ENCODE measurements at places on chromosomes 12 and 14. TPM values are rescaled to one million over a fixed set of nuclear protein-coding genes. Genes with fewer than 3 reads are reported as not detected.

The NYNRIN gene
- 17.0 TPM for total RNA-seq

The CARMIL3 gene
- 0.05 TPM for total RNA-seq

The ADSS1 gene
- 0.98 TPM for total RNA-seq

The DEGS2 gene
- 2.0 TPM for total RNA-seq

The MARK3 gene
- 65.2 TPM for total RNA-seq

The BCL2L2 gene
- 13.5 TPM for total RNA-seq

The DDN gene
- under 0.01 TPM for total RNA-seq

The JAG2 gene
- 72.5 TPM for total RNA-seq

The COL2A1 gene
- total RNA-seq = not detected

The COX8C gene
- total RNA-seq = not detected

The NKX2-1 gene
- total RNA-seq = not detected

The FERMT2 gene
- total RNA-seq = 84.2 TPM

The CKB gene
- total RNA-seq = 2.6 TPM

The MYO1A gene
- total RNA-seq = not detected

The KRT77 gene
- not detected for total RNA-seq

The HCAR3 gene
- total RNA-seq = not detected

The ITGB7 gene
- total RNA-seq = 0.34 TPM

The SOS2 gene
- 37.4 TPM for total RNA-seq

The EXOC3L4 gene
- total RNA-seq = not detected

The MANSC4 gene
- total RNA-seq = not detected

The TRIAP1 gene
- 40.0 TPM for total RNA-seq

The KCNH5 gene
- total RNA-seq = not detected

The ADCK1 gene
- total RNA-seq = 4.9 TPM

The TRMT5 gene
- 13.1 TPM for total RNA-seq

The AMHR2 gene
- total RNA-seq = not detected

The CABP1 gene
- total RNA-seq = not detected

The HHIPL1 gene
- total RNA-seq = 1.7 TPM

The SRGAP1 gene
- total RNA-seq = 12.9 TPM

The SYNDIG1L gene
- total RNA-seq = not detected

The CDKN3 gene
- 34.4 TPM for total RNA-seq

The ANKRD13A gene
- 86.0 TPM for total RNA-seq

The CFAP73 gene
- total RNA-seq = not detected

The IGF1 gene
- 1.0 TPM for total RNA-seq

The CCDC60 gene
- not detected for total RNA-seq

The ADCY4 gene
- 138 TPM for total RNA-seq

The PIWIL1 gene
- total RNA-seq = not detected

The EIF2S3B gene
- 1.0 TPM for total RNA-seq

The ACRBP gene
- 1.5 TPM for total RNA-seq

The PLEKHD1 gene
- total RNA-seq = under 0.01 TPM

The CD69 gene
- total RNA-seq = 0.23 TPM

The MYL2 gene
- 0.34 TPM for total RNA-seq

The CTSG gene
- total RNA-seq = not detected

The RPL10L gene
- not detected for total RNA-seq

The KLRK1 gene
- not detected for total RNA-seq

The TMEM233 gene
- 0.23 TPM for total RNA-seq

The NEDD1 gene
- total RNA-seq = 34.7 TPM

The SMCO2 gene
- 0.23 TPM for total RNA-seq

The CACNA1C gene
- 0.14 TPM for total RNA-seq

The DNAJC22 gene
- 1.1 TPM for total RNA-seq

All from dermis blood vessel endothelial cell (primary cell).